CD4-positive, alpha-beta memory T cell (primary cell): ENCODE measurements at places on chromosomes 7 and 10.

- DNase-seq: no peak
Observed at GRCh38 chr10:62043421-62044021, 142.0 kb downstream of the ARID5B start.

DNA sequence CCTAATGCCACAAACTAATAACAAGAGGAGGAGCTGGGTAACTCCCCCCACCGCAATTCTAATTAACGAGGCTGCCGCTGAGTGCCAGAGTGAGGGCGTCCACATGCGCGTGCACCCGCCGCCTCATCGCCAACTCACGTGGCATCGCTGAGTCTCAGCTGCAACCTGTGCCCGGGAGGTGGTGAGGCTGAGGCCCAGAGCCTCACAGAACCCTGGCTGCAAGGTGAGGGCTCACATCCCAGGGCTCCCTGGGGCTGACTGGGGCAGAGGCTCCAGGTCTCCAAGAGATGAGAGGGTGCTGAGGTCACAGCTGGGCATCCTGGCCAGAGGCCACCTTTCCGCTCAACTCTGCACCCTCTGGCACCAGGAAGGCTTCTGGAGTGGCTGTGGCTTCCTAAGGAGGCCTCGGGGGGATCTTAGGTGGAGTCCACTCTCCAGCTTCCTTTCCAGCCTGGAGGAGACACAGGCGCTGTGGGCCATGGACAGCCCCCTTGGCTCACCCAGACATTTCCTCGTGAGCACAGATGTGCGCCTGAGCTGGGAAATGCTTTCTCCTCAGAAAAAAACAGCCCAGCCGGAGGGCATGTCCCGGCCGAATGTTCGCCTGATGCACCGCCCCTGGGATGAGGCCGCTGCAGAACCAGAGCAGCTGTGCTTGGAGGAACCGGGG lies 242.6 kb downstream of the MAD1L1 start:
- DNase-seq: no peak

- DNase-seq: no peak
Observed at GRCh38 chr10:63173468-63174232, 40.5 kb downstream of the NRBF2 start.

GRCh38 chr10:12705943-12706342 lies 295.6 kb downstream of the CCDC3 start:
- DNase-seq: no peak

DNA sequence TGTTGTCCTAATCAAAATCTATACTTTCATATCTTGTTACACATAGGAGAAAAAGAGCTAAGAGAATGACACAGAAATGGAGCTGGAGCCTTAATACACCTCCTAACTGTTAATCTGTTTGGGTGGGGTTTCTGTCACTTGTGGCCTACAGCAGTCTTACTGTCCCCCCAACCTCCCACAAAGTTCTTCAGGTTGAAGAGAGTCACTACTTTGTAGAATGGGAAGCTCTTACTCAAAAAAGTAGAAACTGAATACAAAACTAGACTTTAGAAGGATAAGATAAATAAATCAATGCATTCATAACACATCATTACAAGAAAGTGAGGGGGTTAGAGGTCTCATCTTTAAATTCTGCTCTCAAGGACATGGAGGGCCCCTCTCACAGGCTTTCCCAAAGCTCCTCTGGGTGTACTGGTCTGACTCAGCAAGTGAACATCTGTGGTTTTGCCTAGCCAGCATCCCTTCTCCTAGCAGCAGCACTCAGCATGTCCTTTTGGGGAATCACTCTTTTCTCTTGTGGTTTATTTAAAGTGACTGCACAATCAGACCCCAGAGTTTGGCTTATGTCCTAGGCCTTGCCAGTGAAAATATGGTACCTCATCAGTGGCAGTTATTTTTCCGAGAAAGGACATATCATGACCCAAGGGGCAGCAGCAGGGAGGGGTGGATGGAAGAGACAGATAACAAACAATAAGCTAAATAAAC lies 2.0 kb upstream of the BLVRA start:
- no peak for DNase-seq

- no peak for DNase-seq
Observed at GRCh38 chr7:92446869-92447344, 375 bp upstream of the GATAD1 start.

DNA sequence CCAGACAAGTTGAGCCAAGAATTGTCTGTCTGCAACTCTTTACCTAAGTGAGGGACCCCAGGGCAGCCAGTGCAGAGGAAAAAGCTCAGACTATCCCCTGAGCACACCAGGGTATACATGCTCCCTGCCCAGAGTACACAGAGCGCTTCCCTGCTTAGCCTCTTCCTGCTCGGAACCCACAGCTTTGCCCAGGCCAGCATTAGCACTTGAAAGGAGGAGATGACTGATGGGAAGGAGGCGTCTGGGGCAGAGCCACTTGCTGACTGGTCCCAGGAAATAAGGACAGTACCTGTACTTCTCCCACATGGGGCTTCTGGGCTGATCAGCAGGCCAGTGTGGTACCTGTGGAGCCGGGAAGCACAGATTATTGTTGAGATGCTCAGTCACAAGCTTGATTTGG lies 48.4 kb upstream of the TRIM8 start:
- no peak for DNase-seq

DNA sequence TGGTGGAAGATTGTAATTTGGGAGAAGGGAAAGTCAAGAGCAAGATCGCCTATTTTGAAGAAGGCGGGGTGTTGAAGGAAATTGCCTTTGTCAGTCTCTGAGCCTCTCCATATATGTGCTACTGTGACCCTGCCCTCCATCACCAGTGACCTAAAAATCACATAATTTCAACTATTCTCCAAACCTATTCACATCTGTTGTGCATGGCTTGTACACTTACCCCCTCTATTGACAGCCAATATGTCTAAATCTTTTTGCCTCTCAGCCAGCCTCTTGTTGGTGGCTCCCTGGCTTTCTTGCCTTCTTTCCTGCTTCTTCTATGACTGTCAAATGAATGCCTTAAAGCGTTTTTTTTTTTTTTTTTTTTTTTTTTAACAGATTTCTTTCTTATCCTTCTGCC lies 295.6 kb downstream of the AUTS2 start:
- no peak for DNase-seq

DNA sequence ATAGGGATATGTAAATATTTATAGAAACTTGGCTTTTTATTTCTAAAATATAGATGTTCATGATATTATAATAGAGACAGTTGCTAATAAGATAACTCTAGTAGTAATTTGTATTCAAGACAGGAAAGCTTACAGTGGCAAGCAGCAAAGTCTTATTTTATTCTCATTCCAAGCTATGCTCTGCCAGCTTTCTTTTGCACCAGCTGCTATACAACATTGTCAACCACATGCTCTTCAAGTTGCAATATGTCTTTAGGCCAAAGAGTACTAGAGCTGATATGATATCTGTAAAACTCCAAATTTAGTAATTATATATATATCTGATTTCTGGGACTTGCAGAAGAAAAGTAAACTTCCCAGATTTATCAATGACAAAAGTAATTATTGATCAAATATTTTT lies 350.1 kb downstream of the HGF start:
- DNase-seq: no peak

- no peak for DNase-seq
Observed at GRCh38 chr10:104578671-104579070, 62.4 kb upstream of the SORCS3 start.

- no peak for DNase-seq
Observed at GRCh38 chr7:155071121-155071651, 1.1 kb downstream of the HTR5A start.

DNA sequence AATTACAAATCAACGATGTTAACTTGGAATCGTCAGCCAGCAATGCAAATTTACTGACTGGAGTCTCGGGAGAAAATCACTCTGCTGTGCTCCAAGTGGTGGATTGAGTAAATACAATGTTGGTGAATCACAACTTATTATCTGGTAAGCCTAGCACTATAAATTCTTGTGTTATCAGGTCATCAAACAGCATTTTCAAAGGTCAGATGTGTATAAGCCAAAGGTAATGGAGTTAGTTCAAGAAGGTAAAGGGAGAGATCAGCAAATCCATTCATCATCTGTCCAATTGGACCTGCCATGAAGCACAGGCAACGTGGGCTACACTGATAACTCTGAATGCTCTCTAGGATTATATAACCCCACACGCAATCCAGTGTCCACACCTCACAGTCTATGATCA lies 13.9 kb downstream of the CUBN start:
- no peak for DNase-seq

DNA sequence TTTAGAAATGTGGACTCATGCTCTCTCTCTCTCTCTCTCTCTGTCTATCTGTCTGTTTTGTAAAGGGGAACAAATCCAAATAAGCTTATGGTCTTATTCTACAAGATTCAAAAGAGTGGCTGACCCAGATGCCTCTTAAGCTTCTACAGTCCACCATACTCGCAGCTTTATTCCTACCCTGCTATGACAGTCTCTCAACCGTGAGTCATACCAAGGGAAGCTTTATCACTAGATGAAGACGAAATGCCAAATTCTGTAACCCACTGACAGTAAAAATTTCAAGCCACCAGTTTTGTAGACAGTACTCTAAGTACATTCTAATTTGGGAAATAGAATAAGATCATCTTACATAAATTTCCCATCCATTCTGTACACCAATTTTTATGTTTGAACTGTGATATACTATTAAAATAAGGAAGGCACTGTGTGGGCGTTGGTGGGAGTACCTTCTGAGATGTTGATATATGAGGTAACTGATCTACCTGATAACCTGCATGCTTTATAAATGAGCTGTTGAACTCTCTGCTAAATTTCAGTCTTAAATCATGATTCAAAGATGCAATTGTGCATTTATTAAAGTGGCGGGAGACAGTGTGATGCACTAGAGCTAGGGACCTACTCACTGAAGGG lies 153.2 kb downstream of the KLF6 start:
- no peak for DNase-seq

- peak; percentile 90 for DNase-seq
Observed at GRCh38 chr10:133307776-133308420, 774 bp downstream of the TUBGCP2 start.

DNA sequence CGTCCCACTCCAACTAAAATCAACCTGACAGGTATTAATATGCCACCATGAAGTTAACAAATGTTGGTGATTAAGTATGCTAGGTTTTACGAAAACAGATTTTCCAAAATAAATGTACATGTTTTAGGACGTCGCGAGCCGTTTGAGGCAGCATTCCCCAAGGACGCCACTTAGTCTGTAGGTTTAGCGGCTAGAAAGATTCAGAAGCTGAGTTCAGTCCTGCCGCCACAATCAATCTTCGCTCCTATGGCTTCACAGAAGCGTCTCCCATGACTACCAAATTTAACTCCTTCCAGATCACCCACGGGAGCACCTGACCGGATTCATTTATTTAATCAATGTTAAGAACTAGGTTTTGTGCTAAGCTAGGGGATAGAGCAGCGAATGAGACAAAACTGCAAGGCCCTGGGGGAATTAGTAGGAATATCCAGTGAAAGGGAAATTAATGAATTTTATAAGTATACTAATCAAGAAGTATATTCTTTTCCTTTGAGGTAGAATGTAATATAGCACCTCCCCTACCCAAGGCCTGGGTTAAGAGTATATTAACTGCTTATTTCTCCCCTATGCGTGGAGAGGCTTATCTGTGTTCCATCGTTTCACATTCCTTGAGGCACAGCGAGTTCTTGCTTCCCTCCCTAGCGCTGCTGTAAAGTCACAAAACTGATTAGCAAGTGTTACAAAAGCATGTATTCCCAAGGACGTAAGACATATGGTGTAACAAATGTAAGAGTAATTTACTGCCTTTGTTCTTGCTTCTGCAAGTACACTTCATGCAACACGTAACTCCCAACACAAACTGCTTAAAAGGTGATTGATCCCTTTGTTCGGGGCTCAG lies 994 bp upstream of the CYP51A1 start:
- no peak for DNase-seq

DNA sequence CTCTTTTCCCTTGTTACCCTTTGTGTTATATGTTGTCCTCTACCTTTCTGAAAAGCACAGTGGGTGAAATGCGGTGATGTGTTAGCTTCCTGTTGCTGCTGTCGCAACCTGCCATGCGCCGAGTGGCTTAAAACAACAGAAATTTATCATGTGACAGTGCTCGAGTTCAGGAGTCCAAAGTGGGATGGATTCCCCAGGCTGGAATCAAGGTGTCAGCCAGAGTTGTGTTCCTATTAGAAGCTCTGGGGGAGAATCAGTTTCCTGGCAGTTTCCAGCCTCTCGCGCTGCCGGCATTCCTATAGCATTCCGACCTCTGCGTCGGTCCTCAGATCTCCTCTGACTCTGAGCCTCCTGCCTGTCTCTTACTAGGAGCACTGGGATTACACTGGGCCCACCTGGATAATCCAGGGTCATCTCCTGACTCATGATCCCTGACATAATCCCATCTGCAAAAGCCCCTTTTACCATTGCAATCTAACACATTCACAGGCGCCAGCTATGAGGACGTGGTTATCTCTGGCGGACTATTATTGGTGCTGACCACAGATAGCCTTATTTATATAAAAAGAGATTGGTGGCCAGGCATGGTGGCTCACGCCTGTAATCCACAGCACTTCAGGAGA lies 207.5 kb downstream of the CUX1 start:
- no peak for DNase-seq

- no peak for DNase-seq
Observed at GRCh38 chr10:8294779-8295178, 240.3 kb downstream of the GATA3 start.

DNA sequence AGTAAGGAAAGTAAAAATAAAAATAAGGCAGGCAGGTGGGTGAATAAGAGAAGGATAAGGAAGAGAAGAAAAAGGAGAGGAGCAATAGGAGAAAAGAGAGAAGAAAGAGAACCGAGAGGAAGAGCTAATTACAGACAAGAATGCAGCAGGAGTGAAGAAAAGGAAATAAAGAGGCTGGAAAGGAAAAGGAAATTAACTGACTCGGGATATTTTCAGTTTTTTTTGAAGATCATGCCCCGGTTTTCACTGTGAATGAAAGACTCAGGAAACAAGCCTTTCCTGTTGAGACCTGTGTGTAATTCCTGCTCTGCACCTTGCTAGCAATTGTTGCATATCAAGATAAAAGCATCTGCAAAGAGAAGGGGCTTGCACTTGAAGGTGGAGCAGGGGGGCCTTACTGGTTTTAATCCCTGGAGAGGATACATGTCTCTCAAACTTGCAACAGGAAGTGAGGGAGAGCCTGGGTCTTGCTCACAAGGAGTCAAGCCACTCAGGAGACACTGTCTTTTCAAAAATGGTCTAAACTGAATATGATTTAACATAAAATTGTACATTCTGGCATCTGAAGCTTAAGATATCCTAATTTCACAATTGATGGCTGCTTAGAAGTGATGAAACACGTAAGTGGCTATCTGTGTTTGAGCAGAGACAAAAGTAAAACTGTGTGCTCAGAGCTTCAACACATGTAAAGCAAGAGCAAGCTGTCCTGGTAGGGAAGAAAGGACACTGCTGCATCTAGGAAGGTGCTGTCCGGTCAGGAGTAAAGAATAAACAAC lies 157.6 kb downstream of the FAM107B start:
- no peak for DNase-seq

- no peak for DNase-seq
Observed at GRCh38 chr7:158052381-158053060, 535.1 kb downstream of the PTPRN2 start.

GRCh38 chr10:102327002-102327401 lies 68.5 kb upstream of the NFKB2 start:
- DNase-seq: no peak

DNA sequence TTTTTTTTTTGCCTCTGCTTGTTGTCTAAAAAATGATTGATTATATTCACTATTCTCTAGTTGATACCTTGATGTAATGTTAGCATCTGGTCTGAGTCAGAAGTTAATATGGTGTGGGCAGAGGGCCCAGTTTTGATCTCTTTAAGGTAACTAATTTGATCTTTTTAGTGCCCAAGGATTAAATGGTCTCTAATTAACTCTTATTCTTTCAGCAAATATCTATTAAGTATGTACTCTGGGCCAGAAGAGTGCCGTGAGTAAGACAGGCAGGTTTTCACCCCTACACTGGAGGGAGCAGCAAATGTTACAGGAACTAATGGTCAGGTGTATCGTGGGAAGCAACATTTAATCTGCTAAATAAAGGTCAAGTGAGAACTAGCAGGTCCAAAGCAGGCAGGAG lies 144.6 kb upstream of the COL1A2 start:
- DNase-seq: no peak
